ENCODE measurements at places on chromosomes 1 and 21.

DNA sequence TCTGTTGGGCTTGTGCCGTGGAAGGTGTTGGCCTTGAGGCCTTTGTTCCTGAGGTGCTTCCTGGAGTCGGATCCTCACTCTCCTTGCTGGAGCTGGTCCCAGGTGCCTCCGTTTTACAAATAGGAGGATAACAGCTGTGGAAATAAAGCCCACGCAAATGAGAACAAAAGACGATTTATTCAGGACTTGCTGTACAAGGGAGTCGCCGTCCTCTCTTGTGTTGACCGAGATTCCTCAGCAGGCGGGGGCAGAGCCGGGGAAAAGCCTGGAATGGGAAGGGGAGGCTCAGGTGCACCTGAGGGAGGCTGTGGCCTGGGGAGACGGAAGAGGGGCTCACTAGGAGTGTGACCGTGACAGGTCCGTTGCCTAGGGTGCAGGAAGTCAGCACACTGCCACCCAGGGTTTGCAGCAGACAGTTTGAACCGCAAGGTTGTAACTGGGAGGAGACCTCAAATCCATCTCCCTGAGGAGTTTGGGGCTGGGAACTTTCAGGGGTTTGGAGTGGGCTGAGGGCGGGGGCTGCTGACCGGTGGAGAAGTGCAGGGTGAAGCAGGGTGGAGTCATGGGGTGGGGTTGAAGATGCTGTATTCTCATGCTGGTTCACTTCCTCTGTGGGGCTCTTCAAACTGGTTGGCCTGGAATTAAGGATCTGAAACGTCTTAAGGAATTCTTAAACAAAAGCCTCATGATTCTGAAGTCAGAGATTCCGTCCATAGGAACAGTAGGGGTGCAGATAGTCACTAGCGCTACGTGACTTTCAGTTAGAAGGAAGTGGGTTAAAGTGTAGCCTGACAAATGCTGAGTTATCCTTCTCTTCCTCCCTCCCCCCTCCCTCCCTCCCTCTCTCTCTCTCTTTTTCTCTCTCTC, 2.6 kb upstream of the CSTB start:
- no peak for DNase-seq

DNA sequence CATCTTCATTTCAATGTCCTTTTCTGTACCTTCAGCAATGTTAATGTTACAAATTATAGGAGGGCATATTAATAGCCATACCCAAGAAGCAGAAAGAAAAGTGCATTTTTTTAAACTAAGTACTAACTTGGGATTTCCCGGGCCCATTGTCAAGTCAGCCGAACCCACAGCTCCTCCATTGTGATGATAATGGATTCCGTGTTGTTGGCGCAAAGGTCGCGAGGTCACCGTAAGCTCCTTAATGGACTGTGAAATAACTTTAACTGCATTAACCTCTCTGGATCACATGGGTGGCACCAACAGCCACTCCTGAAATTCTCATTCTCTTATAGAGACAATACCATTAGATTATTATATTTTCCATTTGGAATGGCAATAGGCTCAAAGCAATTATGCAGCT, 250.6 kb upstream of the RRP15 start:
- no peak for DNase-seq

DNA sequence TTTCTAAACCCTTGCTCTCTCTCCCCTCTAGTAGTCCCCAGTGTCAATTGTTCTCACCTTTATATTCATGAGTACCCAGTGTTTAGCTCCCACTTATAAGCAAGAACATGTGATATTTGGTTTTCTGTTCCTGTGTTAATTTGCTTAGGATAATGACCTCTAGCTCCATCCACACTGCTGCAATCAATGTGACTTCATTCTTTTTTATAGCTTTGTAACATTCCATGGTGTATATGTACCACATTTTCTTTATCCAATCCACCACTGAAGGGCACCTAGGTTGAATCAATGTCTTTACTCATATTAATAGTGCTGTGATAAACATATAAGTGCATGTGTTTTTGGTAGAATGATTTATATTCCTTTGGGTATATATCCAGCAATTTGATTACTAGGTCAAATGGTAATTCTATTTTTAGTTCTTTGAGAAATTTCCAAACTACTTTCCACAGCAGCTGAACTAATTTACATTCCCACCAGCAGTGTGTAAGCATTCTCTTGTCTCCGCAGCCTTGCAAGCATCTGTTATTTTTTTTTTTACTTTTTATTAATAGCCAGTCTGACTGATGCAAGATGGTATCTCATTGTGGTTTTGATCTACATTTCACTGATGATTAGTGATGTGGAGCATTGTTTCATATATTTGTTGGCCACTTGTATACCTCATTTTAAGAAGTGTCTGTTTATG, 277.8 kb downstream of the LTN1 start:
- no peak for DNase-seq

DNA sequence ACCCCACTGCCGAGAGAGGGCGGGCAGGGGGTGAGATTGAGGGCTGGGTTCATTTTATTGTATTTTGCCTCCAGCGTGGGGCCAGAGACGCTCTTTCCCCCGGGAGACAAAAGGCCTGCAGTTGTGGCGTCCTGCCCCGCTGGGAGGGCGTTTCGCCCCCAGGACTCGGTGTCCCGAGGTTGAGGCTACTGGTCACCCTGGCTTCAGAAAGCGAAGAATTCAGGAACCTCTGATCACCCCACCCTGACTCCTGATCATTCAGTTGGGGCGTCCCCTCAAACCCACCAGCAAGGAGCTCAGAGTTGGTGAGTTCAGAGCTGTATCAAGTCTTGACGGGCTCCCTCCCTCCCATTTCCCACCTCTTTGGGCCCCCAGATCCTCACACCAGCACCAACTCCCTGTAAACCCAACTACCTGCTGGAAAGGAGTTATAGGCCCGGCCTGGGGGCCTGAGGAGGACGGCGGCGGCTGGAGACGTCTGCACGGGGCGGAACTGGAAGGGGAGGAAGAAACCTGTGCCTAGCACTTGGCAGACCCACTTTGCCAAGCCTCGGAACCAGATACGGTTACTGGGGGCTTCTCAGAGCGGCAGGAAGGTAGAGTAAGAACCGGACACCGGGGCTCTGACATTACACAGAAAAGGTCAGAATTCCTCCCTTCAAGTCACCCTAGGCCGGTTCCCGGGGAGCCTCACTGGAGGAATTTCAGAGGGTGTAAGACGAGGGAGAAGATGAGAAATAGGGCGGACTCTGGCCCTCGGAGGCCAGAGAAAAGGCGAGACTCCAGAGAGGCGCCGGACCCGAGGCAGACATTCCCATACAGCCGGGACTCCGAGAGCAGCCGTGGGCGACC, 761 bp upstream of the PAX7 start:
- DNase-seq: no peak

GRCh38 chr1:148362626-148363438, 120.3 kb downstream of the PPIAL4G start:
- DNase-seq: no peak

DNA sequence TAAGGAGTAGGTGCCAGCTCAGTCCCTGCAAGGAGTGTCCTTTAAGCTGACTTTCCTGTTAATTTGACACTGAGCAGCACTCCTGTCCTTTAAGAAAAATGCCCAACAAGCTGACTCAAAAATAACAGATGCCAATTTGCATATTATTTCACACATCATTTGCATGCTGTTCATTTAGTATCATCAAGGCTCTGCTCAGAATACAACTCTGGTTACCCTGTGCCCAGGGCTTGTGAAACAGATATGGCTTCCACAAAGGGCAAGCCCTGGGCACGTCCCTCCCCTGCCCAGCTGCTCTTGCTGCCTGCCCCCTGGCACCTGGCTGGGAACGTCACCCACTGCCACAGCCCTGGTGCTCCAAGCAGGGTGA, 10.3 kb downstream of the KCNN3 start:
- no peak for DNase-seq

DNA sequence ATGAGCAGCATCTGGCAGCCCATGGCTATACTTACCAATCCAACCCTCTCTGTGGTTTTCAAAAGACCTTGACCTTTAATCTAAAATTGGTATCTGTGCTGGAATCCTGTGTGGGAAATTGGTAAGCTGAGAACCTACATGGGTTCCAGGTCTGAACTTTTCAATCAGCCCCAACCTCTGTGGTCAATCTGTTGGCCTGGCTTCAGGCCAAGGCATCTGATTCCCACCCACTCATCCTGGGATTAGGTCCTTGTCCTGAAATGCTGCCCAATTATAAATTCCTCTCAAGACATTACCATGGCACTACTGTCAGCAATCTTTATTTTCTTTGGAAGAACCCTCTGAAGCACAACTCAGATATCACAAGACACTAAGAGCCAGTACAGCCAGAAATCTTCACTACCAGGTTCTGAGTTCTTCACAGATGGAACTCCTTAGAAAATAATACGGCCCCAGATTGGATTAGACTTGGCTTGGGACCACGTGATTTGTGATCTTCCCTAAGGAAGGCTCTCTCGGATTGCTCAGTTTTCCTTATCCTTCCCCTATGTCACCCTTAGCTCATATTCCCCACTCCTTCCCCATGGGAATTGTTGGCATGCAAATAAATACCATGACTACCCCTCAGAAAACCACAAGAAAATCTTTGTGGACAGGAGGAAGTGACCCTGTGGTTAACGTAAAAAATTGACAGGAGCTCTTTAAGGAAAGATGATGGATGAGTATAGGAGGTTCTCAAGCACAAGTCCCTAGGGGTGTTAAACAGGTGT, 207.9 kb upstream of the ST6GALNAC5 start:
- no peak for DNase-seq

DNA sequence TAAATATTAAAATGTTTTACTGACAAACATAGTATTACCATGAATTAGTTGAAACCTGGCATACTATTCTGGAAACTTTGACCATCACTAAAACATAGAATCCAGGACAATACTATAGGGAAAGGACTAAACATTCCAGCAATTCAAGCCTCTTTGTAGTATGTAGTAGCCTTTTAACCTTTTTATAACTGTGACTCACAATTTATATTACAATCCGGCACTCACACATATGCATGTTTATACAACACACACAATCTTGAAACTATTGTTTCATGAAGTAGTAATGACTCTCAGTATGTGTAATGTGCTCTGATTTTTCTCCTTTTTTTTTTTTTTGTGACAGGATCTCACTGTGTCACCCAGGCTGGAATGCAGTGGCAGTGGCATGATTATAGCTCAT, 64.3 kb downstream of the ANKRD13C start:
- DNase-seq: no peak

DNA sequence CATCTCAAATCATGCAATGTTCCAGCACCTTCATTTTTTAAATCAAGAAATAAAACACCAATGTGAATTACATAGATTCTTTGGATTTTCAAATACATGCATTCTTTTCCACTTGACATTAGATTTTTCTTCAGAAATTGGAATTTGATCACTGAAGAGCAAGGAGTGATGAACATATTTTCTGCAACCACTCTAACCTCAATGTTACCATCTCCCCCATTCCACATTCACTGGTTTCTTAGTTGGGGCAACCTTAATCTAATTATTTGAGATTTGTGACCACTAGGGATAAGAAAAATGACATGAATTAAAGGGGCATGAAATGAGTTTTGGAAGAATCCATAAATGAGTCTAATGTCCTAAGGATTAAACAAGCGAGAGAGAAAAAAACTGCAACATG, 168.7 kb upstream of the NR5A2 start:
- DNase-seq: no peak

DNA sequence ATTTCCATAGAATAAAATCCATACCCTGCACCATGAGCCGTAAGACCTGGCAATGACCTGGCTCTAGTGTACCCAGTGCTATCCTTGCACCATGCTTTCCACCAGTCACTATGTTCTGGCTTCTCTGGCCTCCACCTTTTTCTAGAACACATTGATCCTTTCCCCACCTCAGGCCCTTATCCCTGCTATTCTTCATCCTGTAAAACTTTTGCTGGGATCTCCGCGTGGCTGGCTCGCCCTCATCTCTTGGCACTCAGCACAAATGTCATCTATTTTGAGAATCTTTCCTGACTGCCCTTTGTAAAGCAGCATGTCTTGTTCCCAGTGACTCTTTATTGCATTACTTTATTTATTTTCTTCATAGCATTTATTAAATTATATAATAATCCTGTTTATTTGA, 169.8 kb upstream of the B3GALT2 start:
- DNase-seq: no peak

DNA sequence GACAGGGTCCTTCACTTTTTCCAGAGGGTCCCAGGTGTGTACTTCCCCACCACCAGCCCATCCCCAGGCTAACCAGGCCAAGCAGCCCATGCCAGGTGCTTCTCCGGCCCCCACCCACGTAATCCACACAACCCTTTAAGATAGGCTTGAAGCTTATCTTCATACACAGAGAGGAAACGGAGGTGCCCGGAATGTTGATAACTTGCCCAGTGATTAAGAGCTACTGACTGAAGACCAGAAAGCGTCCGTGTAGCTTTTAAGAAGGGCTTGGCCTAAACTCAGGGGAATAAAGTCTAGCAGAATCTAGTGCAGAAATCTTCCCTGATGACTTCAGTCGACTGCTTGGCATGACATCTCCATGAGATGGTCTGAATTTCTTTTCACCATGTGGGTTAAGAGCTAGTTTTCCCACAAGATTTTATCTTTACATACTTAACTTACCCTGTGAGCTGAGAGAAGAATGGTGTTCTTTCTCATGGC, 138.7 kb downstream of the GALNT2 start:
- DNase-seq: no peak

All from NCI-H2081 treated with DMSO at 0.1 percent for 48 hours (cell line).